Ascending aorta (tissue), 2 donors: ENCODE measurements at places on chromosomes 5 and 9. TPM values are rescaled to one million over a fixed set of nuclear protein-coding genes. Genes with fewer than 3 reads are reported as not detected.
A peak's percentile ranks its signal among the peaks of the same experiment; 100 is the strongest.

SPINK1 gene
- not detected for total RNA-seq

RAB3C gene
- total RNA-seq: 3.0 TPM

FOXD4 gene
- not detected for total RNA-seq

SLC34A1 gene
- total RNA-seq: not detected

DDX4 gene
- total RNA-seq: not detected

PSD2 gene
- total RNA-seq: not detected

SPATA31A3 gene
- not detected for total RNA-seq

CCNJL gene
- not detected for total RNA-seq

IRX1 gene
- 10.3 TPM for total RNA-seq

PCDHGB6 gene
- 3.9 TPM for total RNA-seq

SOWAHA gene
- not detected for total RNA-seq

- no peak for DNase-seq
Measured at GRCh38 chr5:64773533-64773932, 4.8 kb downstream of the CWC27 start.

GRCh38 chr5:60835554-60835953 is 8.5 kb downstream of the ELOVL7 start:
- no peak for DNase-seq

DNA sequence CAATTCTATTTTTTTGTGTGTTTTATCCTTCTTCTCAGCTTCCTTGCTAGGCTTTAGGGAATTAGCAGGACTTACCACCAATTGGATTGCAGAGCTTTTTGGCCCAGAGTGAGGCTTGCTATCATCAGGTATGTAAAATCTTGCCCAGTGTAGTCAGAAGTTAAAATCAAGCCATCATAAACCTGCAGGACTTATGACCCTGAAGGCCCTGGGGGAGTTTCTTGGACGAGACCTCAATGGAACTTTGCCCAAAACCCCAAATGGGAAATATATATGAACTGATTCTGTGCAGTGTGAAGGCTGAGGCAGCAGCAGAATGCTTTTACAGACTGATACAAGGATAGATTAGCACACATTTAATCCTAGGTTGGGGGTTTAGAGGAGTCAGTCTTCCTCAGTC is 287.0 kb downstream of the SH3GL2 start:
- DNase-seq: no peak

DNA sequence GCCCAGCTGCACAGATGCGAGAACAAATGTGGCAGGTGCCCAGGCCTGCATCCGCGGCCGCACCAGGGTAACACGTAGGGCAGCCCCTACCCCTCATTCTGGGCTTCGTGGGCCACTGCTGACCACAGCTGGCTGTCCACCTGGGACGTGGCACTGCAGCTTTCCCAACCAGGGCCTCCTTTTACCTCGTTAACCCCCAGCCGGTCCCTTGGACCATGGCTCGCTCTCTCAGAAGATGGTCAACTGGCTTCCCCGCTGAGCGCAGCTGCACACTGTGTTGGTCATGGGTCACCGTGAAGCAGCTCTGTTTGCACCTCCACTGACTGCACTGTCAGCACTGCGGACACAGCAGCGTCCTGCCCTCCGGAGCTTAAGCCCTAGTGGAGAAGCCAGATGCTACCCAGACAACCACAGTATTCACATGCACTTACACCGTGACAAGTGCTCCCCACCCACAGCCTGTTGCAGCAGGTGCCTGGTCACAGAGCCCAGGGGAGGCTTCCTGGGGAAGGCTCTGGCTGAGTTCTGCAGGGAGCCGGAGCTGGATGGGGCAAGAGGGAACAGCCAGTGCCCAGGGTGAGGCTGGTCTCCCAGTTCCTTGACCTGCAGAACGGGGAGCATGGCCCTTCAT is 10.5 kb upstream of the PLEKHG4B start:
- no peak for DNase-seq

GRCh38 chr5:164361986-164362385 is 856.6 kb downstream of the MAT2B start:
- DNase-seq: no peak

GRCh38 chr5:14184082-14184481 is 40.9 kb downstream of the TRIO start:
- DNase-seq: no peak

DNA sequence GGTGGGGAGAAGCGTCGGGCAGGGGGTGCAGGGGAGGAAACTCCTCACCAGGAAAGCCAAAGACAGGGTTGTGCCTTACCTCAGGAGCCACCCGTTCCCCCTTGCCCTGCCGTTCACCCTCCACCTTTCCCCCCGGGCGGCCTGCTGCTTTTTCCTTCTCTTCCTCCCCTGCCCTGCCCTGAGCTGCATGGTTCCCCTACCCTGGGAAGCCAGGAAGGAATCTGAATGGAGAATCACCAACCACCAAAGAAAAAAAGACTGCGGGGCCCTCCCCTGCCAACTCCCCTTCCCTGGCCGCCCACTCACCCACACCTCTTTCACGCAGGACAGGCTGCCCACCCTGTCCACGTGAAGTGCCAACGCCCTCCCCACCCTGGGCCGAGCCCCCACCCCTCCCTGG is 820 bp upstream of the NFX1 start:
- no peak for DNase-seq

DNA sequence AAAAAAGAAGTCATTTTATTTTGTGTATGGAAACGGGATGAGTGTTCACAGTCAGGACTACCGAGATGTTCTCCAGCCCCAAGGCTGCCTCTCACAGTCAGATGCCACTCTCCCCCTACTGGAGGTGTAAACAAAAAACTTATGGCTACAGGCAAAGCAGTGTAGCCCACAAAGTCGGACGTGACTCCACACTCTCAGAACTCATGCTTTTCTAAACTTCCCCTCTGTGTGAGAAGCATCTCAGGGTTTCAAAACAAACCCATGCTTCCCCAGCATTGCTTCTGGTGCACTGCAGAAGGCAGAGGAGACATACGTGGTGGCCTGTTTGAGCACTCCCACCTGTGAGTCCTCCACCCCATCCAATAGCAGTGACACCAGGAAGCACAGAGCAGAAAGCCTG is 580.3 kb downstream of the BNC2 start:
- DNase-seq: no peak

- no peak for DNase-seq
Measured at GRCh38 chr5:92308679-92309078, 925.6 kb upstream of the ARRDC3 start.

DNA sequence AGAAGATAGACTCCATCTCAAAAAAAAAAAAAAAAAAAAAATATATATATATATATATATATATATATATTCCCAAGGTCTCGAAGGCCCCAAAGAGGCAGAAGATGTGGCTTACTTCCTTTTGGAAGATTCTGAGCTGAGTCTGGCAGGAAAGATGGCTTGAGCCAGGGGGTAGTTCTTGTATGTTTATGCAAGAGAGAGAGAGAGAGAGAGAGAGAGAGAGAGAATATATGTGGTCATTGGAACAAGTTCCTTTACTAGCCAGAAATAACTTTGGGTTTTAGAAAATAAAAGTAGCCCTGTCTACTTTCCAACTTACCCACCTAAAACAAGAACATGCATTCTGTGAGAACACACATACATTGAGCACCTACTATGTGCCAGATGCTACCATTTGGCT is 17.6 kb downstream of the NCS1 start:
- no peak for DNase-seq

DNA sequence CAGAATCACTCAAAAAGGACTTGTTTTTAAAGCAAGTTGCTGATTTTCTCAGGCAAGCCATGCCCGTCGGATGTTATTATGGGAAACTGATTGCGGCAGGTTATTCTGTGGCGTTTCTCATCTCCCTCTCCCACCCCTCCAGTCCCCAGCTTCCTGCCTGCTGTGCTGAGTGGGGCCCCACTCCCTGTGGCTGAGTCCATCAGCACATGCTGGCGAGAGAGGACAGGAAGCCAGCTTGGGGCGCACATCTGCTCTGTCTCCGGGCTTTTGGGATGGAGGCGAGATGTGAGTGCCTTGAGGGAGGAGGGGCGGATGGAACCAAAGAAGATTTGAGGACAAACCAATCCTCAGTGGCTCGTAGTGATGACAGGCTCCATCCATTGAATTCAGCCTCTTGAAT is 108.0 kb downstream of the DAPK1 start:
- peak; percentile 50 for DNase-seq

DNA sequence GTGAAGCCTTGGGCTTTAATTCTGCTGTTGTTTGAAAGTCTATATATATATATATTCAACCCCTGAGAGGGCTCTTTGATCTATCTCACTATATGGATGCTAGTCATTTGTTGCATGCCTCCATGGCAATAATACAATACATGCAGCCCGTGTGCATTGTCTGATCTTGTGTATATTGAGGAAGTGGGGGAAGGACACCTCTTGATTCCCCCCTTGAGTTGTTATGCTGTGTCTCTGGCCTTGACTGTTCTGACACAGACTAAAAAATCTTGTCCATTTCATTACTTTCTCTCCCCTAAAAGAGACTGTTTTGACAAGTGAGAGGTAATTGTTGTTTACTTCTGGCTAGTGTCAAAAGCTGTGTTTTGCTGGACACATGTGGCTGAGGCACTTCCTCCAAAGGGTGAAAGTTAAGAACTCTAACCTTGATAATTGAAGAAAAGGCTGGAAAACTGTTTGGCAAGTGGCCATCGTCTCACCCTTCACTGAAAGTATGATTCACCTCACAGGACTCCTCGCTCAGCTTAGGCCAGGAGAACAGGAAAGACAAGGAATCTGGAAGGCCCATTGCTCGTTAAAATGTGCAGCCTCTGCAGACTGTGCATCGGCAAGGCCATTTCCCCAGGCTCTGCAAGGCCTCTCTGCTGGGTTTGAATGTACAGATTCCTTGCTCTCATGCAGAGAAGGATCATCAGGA is 304.0 kb downstream of the PRELID2 start:
- no peak for DNase-seq

- DNase-seq: no peak
Measured at GRCh38 chr9:124675261-124676158, 95.6 kb downstream of the NR6A1 start.

DNA sequence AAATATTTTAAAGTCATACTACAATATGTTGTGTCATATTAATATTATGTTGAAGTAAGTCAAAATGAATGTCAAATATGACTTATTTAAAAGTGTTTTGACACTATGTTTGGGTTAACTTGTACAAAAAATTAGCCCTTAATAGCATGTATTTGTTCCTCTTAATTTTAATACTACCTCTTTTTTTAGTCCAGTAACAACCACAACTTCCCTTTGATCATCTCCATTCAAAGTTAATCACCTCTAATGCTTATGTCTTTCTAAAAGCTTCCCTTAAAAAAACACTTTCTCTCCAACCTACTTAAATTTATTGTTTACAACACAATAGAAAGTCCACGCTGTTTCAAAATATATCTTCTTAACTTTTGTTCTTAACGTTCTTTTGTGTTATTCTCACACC is 9.6 kb downstream of the SLCO4C1 start:
- DNase-seq: no peak

DNA sequence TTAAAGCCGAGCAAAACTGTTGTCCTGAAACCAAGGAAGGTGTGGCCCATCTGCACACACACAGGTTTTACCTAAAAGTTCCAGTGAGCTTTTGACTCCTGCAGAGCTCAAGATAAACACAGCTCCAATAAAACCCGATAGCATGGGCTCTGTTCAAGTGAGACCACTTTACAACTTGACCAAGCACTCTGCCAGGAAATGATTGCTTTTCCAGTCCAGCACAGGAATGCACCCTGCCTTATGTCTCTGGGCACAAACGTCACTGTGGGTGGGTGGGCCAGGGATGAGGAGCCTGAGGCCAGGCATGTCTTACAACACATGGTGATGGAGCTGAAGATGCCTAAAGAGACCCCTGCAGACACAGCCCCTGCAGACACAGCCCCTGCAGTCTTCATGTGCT is 115.3 kb downstream of the ROR2 start:
- DNase-seq: no peak

- DNase-seq: no peak
Measured at GRCh38 chr9:19119801-19120440, 7.4 kb downstream of the PLIN2 start.

- DNase-seq: no peak
Measured at GRCh38 chr9:87840134-87840533, 42.5 kb upstream of the SPATA31E1 start.

DNA sequence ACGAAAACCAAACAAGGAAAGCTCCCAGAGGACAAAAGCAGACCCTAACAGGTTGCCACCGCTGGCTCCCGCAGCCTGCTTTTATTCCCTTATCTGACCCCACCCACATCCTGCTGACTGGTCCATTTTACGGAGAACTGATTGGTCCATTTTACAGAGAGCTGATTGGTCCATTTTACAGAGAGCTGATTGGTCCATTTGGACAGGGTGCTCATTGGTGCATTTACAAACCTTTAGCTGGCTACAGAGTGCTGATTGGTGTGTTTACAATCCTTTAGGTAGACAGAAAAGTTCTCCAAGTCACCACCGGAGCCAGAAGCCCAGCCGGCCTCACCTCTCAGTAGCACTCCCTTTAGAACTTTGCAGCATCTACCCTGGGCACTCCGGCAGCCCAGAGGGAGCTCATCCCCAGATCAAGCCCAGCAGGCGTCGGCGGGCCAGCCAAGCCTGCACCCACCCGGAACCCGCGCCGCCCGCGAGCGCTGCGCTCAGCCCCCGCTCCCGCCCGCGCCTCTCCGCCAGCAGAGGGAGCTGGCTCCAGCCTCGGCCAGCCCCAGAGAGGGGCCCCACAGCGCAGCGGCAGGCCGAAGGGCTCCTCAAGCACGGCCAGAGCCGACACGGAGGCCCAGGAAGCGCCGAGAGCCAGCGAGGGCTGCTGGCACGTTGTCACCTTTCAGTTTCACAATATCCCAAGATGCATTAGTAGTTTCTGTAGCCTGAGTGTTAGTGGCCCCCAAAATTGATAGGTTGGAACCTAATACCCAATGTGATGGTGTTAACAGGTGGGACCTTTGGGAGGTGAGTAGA is 35.3 kb upstream of the CLPTM1L start:
- no peak for DNase-seq

- DNase-seq: no peak
Measured at GRCh38 chr5:143347046-143347445, 56.4 kb downstream of the NR3C1 start.

GRCh38 chr5:117973785-117974184 is 1014.6 kb downstream of the DTWD2 start:
- DNase-seq: no peak

GRCh38 chr9:137247135-137247915 is 3.8 kb upstream of the STPG3 start:
- no peak for DNase-seq

DNA sequence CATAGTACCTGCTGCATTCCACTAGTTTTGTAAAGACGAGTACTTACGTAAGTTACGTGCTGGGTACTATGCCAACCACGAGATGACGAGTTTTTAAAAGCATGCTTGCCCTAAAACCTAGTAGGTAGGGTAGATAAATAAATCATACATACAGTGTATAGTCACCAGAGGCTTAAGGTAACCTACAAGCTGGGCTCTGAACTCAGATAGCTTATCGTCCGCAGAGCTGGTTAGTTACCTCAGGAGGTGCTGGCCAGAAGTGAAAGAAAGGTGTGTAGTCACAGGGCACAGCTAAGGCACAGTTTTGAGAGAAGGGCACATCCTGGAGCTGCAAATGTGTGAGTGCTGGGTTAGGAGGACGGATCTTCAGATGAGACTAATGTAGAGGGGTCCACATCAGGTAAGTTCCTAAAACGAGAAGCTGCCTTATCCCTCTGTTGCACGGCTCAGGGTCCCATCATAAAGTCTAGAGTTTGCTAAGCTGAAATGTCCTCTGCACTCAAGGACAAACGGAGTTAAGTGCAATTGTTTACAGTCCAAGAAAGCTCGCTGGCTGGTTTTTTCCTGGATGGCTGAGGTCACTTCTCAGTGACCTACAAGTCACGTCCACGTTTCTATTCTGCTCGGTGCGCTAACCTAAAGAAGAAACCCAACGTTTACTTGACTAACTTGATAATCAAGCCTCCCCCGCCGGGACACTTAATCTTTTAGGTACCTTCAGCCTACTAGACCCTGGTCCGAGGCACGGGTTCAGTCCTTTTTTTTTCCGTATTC is 1.1 kb upstream of the SNX24 start:
- DNase-seq: no peak

- DNase-seq: no peak
Measured at GRCh38 chr9:23811633-23812032, 14.4 kb downstream of the ELAVL2 start.
